ENCODE measurements at places on chromosomes 2 and 18.

DNA sequence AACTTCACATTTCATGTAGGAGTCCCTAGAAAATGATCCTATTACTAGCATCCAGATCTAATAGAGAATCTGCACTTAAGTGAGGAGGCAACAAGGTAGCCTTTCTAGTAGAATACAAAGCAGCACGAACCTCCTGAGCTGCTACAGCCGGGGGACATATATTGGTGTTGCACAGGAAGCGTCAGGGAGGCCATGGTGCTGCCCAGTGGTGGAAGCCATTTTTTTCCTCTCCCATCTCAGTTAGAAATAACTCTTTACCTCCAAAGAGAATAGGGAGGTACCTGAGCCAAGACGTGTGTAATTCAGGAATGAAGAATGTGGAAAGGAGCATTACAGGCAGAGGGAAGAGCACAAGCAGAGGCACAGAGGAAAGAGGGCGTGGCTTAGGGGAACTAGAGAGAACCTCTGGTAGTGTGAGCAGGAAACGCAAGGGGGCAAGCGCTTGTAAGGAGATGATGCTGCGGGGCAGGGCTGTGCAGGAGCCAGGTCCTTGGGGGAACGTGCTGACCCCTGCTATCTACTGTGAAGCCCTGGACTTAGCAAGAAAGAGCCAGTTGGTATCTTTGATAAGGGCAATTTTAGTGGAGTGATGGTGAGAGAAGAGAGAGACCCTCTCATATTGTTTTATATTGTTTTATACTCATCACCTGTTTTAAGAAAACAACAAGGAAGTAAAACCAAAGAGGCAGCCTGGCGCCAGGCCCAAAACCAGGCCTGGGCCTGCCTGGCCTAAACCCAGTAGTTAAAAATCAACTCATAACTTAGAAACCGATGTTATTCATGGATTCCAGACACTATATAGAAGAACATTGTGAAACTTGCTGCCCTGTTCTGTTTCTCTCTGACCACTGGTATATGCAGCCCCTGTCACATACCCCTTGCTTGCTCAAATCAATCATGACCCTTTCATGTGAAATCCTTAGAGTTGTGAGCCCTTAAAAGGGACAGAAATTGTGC is 50.0 kb upstream of the TTC39C start:
- H3K27ac ChIP-seq, result peak overlapping the region; percentile 93
- H3K4me1 ChIP-seq, result peaks cover 57% of the 10 kb centered on the region
- DNase-seq, result peak; percentile 47
- H3K27me3 ChIP-seq, result no peaks in the 10 kb centered on the region
- H3K4me3 ChIP-seq, result peak overlapping the region; percentile 65

DNA sequence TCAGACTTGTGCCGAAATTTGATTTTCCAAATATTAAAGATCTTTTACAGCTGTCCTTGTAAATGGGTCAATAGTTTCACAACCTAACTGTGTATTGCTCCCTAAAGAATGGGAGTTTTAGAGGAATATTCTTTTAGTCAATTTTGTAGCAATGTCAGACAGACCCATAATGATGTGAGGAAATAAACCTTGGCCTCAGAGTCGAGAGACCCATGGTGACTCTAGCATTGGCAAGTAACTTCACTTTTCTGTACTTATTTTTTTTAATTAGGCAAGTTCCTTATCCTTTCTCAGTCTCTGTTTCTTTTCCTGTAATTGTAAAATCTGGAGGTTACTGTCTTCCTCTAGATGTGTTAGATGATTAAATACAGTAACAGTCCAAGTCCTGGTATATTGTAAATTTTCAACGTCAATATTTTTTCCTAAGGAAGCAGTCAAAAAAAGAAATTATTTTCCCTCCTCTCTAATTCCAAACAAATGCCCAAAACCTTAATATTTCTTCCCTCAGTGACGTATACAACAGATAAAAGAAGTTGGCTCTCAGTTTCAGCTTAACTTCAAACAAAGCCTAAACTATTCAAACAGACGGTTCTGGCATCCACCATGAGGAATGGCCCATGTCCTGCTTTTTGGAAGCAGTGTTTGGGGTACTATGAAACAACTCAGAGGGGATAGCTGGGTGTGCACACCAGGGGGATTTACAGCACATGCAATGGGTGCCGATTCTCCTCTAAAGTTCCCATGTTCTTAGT is 466.7 kb downstream of the TNS1 start:
- no peak overlapping the region for H3K4me3 ChIP-seq
- no peaks in the 10 kb centered on the region for H3K4me1 ChIP-seq
- H3K27me3 ChIP-seq, result peaks cover 9% of the 10 kb centered on the region
- no peak overlapping the region for H3K27ac ChIP-seq
- no peak for DNase-seq

DNA sequence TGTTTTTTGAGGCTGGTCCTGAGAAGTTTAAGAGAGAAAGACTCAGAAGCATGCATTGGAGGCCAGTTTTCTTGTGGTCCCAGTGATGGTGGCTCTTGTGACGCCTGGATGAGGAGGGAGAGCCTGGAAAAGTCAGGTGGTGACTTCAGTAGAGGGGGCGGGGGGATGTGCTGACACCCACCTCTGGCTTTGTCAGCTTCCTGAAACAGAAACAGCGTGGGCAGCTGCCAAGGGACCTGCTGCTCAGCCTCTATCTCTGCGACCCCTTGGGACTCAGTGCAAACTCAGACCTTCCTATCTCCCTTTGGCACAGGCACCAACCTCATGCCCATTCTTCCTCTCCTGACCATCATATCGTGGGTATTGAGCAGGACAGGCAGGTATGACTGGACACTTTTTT is 6.4 kb downstream of the TGFBRAP1 start:
- peak overlapping the region; percentile 53 for H3K27ac ChIP-seq
- no peak for DNase-seq
- peaks cover 12% of the 10 kb centered on the region for H3K36me3 ChIP-seq
- H3K27me3 ChIP-seq, result no peaks in the 10 kb centered on the region
- H3K4me1 ChIP-seq, result peaks cover 29% of the 10 kb centered on the region

GRCh38 chr2:233062946-233063268 is 2.8 kb downstream of the INPP5D start:
- H3K36me3 ChIP-seq, result peaks cover 67% of the 10 kb centered on the region
- no peak for DNase-seq
- peak overlapping the region; percentile 90 for H3K27ac ChIP-seq
- peak overlapping the region; percentile 85 for H3K4me3 ChIP-seq
- H3K27me3 ChIP-seq, result no peaks in the 10 kb centered on the region

DNA sequence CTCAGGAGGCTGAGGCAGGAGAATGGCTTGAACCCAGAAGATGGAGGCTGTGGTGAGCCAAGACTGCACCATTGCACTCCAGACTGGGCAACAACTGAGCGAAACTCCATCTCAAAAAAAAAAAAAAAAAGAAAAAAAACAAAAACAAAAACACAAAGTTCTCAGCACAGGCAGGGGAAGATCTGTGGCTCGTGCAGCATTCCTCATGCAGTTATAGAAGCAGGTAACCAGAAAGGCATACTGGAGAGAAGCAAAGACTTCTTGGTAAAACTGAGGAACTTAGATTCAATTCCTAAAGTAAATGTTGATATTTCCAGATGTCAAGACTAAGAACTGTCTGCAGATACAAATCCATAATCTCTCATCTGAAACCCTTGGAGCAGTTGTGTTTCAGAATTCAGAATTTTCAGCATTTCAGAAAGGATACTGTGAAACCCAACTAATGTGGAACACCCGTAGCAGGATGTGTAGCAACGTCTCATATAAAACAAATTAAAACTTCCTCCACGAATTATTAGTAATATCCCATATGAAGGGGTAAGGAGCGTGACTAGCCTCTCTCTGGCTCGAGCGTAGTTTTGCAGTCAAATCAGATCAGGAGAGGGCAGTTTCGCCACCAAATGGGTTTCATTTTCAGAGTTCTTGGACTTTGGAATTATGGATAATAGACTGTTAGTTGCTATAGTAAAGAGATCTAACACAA is 13.2 kb upstream of the SLC25A52 start:
- no peak for DNase-seq
- no peaks in the 10 kb centered on the region for H3K36me3 ChIP-seq
- H3K4me1 ChIP-seq, result no peaks in the 10 kb centered on the region
- H3K4me3 ChIP-seq, result no peak overlapping the region
- H3K27ac ChIP-seq, result no peak overlapping the region

GRCh38 chr2:200279857-200280256 is 26.6 kb upstream of the SPATS2L start:
- H3K4me1 ChIP-seq, result no peaks in the 10 kb centered on the region
- peaks cover 40% of the 10 kb centered on the region for H3K27me3 ChIP-seq
- DNase-seq, result no peak
- H3K27ac ChIP-seq, result no peak overlapping the region
- no peaks in the 10 kb centered on the region for H3K36me3 ChIP-seq

- no peak overlapping the region for H3K4me3 ChIP-seq
- no peaks in the 10 kb centered on the region for H3K27me3 ChIP-seq
- no peaks in the 10 kb centered on the region for H3K36me3 ChIP-seq
- no peak overlapping the region for H3K27ac ChIP-seq
- no peak for DNase-seq
Measured at GRCh38 chr2:225932811-225933413, 533.4 kb downstream of the NYAP2 start.

GRCh38 chr18:62399781-62400308 is 74.7 kb downstream of the TNFRSF11A start:
- H3K27ac ChIP-seq, result no peak overlapping the region
- H3K27me3 ChIP-seq, result peaks cover 16% of the 10 kb centered on the region
- no peaks in the 10 kb centered on the region for H3K36me3 ChIP-seq
- no peak for DNase-seq

DNA sequence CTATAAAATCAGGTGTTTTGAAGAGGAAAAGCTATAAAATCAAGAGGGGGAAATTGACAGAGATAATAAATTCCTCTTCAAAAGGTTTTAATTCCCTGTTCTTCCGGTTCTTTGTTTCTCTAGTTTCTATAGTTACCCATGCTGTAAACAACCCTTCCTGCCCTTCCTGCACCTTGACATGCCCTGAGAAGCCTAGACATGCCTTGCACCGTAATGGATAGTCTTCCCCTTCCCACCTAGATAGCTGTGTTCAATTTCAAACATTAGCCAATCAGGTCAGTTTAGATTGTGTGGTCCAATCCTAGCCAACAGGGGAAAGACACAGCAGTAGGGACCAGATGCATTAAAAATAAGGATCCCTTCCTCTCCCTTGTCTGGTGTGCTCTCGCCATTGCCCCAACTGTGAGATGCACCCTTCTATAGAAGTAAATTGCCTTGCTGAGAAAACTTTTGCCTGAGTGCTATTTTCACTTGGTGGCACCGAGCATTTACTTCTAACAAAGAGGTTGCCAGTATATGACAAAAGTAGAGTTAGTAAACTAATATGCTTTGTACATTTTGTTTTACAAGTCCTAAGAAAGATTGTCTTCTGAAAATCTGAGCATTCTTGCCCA is 27.1 kb downstream of the SULT1C4 start:
- DNase-seq, result no peak
- no peak overlapping the region for H3K27ac ChIP-seq
- H3K27me3 ChIP-seq, result peaks cover 55% of the 10 kb centered on the region

DNA sequence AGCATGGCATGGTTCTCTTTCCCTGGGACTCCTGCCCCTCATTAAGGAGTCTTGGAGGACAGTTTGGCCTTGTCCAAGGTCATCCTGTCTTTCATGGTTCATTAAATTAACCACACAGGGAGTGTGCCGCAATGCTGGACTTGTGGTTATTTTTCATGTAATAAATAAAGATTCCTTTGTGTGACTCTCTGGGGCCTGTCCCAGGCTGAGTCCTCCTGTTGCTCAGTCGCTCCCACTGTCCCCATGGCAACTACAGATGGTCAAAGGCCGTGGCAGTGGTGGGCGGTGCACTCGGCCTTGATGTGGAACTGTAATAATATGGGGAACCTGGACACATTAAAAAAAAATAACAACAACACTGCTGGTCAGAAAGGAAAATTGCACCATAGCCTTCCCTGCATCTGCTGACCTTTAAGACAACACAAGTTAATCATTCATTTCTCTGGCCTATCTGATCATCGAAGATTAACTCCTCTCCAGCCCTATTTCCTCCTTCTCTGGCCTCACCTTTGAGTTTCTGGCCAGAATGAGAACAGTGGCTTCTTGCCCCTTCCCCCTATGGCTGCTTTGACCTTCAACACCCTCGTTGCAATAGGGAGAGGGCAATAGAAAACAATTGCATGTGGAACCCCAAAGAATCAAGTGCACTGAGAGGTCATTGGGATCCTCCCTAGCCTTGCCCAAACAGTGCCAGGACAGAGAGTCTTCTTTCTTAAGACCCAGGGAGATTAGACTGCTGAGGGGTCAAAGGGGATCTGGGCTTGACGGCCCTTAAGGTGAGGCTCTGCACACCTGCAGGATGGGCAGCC is 44.7 kb downstream of the PSD4 start:
- H3K36me3 ChIP-seq, result no peaks in the 10 kb centered on the region
- peaks cover 11% of the 10 kb centered on the region for H3K4me1 ChIP-seq
- H3K4me3 ChIP-seq, result no peak overlapping the region
- no peak for DNase-seq
- peaks cover 2% of the 10 kb centered on the region for H3K27me3 ChIP-seq

- H3K36me3 ChIP-seq, result peaks cover 13% of the 10 kb centered on the region
- H3K4me1 ChIP-seq, result peaks cover 30% of the 10 kb centered on the region
- H3K27me3 ChIP-seq, result peaks cover 66% of the 10 kb centered on the region
- no peak for DNase-seq
Measured at GRCh38 chr2:218878926-218879761, 1.5 kb upstream of the WNT10A start.

DNA sequence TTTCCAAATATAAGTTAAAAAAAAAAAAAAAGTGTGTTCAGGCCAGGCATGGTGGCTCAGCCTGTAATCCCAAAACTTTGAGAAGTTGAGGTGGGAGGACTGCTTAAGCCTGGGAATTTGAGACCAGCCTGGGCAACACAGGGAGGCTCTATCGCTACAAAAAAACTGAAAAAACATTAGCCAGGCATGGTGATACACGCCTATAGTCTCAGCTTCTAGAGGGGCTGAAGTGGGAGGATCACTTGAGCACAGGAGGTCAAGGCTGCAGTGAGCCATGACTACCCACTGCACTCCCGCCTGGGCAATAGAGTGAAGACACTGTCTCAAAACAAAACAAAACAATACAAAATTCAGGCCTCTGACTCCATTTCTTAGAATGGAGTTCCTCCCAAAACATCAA is 9.2 kb downstream of the USP37 start:
- H3K4me3 ChIP-seq, result no peak overlapping the region
- no peaks in the 10 kb centered on the region for H3K27me3 ChIP-seq
- H3K36me3 ChIP-seq, result peaks cover 65% of the 10 kb centered on the region
- peaks cover 4% of the 10 kb centered on the region for H3K4me1 ChIP-seq
- H3K27ac ChIP-seq, result no peak overlapping the region
- no peak for DNase-seq

GRCh38 chr2:24819442-24820174 is 26.4 kb downstream of the CENPO start:
- no peak overlapping the region for H3K4me3 ChIP-seq
- H3K27ac ChIP-seq, result no peak overlapping the region
- DNase-seq, result no peak
- peaks cover 9% of the 10 kb centered on the region for H3K4me1 ChIP-seq
- H3K36me3 ChIP-seq, result peaks cover 27% of the 10 kb centered on the region

GRCh38 chr2:60047944-60048525 is 505.4 kb downstream of the BCL11A start:
- H3K27me3 ChIP-seq, result no peaks in the 10 kb centered on the region
- DNase-seq, result no peak

- DNase-seq, result no peak
- H3K4me3 ChIP-seq, result no peak overlapping the region
- no peaks in the 10 kb centered on the region for H3K4me1 ChIP-seq
- H3K27ac ChIP-seq, result no peak overlapping the region
- H3K36me3 ChIP-seq, result no peaks in the 10 kb centered on the region
Measured at GRCh38 chr2:148794558-148794957, 80.5 kb upstream of the KIF5C start.

Data from effector memory CD8-positive, alpha-beta T cell (primary cell).